Right lung (tissue), 10 donors: ENCODE measurements at places on chromosomes 3 and 15. TPM values are rescaled to one million over a fixed set of nuclear protein-coding genes. Genes with fewer than 3 reads are reported as not detected.

GRCh38 chr3:113105966-113106660 lies 105.2 kb upstream of the BOC start:
- no peak for DNase-seq

DNA sequence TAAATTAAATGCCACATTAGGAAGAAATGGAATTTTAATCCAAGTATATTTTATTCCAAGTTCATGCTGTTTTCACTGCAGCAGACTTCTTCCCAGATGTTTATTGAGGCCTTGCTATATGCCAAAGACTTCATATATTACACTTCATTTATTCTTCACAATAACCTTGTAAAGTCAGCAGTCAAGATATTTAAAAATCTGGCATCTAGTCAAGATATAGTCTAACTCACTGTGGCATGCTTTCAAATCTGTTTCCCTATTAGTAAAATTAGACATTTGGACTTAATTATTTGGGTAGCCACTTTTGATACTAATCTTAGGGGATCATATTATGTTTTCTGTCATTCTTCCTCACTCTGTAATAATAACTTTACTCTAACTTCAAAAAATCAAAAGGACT lies 81.5 kb upstream of the VGLL3 start:
- no peak for DNase-seq

Gene IGSF11
- 0.65 TPM for polyA plus RNA-seq

Gene CACNA2D3
- polyA plus RNA-seq = 2.2 TPM
